Stimulated activated CD4-positive, alpha-beta T cell treated with anti-CD3 and anti-CD28 coated beads, Interleukin-12 subunit alpha, Interleukin-12 subunit beta, amount 100 ng/mL, for 4 hours (primary cell): ENCODE measurements at places on chromosomes 5 and 9.
A peak's percentile ranks its signal among the peaks of the same experiment; 100 is the strongest.

DNA sequence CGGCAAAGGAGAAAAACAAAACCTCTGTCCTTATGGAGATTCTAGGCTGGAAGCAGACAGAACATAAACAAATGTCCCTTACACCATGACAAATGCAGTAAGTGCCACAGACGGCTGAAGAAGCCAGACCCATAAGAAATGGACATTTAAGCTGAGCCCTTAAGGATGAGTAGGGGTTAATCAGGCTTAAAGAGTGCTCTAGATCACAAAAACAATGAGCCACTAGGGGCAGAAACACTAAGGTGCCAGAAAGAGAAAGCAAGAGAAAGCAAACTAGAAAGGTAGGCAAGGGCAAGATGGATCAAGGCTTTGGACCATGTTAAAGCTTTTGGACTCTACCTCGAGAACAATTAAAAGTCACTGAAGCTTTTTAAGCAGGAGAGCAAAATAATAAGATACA is 326.9 kb upstream of the WWC1 start:
- no peak for DNase-seq

GRCh38 chr5:134148316-134148715 is 28.4 kb downstream of the SKP1 start:
- no peak for DNase-seq

DNA sequence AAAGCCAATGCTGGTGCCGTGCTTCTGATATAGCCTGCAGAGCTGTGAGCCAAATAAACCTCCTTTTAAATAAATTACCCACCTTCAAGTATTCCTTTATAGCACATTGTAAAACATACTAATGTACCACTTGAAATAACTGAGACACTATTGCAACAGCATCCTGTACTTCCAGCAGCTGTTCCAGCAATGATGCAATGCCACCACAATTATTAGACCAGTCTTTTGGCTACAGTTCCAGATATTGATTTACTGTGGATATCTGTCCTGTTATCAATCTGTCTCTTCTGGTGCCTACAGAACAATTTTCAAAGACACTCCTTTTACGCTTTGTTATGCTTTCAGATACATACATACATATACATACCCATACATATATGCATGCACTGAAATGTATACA is 567.9 kb downstream of the TAF11L14 start:
- no peak for DNase-seq

DNA sequence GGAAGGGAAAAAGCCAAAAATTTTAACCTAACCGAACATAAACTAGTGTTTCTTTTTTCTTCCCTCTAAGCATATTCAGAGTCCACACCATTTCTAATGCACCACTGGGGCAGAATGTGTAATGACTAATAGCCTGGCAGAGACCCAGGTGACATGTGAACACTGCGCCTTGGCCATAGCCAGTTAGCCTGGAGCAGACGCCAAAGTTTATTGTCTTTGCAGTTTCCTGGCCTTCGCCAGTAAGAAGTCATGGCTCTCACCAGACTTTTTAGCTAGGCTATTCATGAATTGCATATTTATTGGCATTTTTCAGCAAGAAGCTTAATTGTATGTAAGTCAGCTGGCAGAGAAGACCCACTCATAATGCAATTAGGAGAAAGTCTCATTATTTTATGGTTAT is 182.8 kb upstream of the SLC27A6 start:
- no peak for DNase-seq

GRCh38 chr9:126114409-126114760 is 212.2 kb upstream of the MVB12B start:
- DNase-seq = no peak

- DNase-seq = no peak
Measured at GRCh38 chr9:3773362-3774060, 247.7 kb upstream of the RFX3 start.

DNA sequence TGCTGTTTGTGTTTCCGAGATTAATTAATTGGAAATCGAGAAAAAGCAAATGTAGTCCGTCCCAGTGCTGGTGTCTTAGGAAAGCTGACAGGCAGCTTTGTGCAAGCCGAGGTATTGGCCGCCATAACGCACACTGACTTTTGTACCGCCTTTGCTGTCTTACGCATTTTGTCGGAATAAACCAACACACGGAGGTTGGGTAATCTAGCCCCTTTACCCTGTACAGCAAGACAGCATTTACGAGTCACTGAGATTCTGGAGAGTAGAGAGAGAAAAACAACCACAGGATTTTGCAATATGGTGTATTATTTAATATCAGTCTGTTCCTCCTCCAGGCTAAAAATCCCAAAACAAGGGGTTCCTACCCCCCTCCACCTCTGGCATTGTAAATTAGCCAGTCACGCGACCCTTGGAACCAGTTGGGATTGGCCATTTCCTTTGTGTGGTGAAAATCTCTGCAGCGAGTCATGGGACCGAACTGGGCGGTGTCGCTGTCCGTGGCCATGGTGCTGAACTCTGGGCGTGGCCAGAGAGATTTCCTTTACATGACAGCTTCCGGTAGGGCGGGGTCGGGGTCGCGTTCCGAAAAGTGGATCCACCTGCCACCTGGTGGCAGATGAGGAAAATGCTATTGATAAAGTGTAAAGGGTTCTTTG is 10.3 kb upstream of the PCDHB1 start:
- DNase-seq = peak; percentile 49

DNA sequence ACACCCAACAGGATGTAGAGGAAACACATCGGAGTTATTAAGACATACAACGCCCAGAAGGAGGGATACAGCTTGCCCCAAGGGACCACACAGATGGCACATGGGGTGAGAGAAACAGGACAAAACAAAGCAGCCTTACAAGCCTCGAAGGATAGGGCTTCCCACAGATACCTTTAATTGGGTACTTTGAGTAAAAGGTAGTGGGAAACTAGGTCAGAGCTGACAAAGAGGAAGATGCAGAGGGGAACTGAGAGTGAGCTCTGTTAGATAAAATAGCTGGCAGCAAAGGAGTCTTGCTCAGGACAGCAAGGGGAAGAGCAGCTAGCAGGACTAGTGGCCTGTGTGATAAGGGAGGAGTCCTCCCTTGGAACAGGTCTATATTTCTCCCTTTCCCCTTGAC is 48.2 kb downstream of the OTP start:
- DNase-seq = no peak

- no peak for DNase-seq
Measured at GRCh38 chr9:72577212-72577753, 55.9 kb downstream of the TMC1 start.

GRCh38 chr9:26013199-26013598 is 335.0 kb upstream of the TUSC1 start:
- DNase-seq = no peak

GRCh38 chr9:133855802-133856521 is 117.8 kb upstream of the SARDH start:
- no peak for DNase-seq

DNA sequence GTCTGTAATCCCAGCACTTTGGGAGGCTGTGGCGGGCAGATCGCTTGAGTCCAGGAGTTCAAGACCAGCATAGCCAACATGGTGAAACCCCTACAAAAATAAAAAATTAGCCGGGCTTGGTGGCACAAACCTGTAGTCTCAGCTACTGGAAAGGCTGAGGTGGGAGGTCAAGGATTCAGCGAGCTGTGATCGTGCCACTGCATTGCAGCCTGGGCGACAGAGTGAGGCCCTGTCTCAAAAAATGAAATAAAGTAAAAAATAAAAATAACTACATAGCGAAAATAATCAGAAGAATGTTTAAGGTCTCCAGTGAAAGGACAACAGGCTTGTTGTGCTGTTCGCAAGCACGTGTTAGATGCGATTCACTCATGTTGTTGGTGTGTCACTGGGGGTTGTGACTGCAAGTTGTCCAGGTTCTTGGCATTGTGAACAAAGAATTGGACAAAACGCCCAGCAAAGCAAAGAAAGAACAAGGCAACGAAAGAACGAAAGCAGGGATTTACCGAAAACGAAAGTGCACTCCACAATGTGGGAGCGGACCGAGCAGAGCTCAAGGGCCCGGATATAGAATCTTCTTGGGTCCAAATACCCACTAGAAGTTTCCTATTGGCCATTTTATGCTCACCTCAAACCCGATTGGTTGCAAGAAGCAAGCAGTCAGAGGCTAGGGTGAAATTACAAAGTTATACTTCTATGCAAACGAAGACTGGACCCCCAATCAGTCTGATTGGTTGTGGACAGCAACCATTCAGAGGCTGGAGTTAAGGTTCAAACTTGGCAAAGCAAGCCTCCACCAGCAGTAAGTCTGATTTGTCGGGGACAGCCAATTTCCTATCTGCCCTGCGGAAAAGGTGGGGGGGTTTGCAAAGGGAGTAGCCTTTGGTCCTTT is 844 bp upstream of the MCCC2 start:
- DNase-seq = no peak

GRCh38 chr9:18658804-18659705 is 185.1 kb downstream of the ADAMTSL1 start:
- no peak for DNase-seq

GRCh38 chr5:88045165-88045564 is 223.5 kb downstream of the TMEM161B start:
- no peak for DNase-seq

DNA sequence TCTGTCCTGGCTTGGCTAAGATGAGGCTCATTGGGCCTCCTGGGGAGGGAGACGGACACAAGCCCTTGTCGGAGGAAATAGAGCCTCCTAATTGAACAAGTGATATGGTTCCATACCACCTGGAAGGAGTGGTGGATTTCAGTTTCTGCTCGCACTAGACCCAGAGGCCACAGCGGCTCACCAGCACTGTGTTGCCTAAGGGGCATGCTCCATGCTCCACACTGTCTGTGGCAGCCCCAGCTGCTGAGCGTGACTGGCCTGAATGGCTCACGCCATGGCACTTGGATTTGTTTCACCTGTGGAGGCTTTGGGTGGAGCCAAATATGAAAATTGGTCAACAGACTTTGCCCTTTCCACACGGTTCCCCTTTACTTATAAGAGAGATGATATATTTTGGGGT is 181.1 kb downstream of the HSPA4 start:
- DNase-seq = no peak
